HL-60 (cell line): ENCODE measurements at places on chromosomes 2 and 18.
A peak's percentile ranks its signal among the peaks of the same experiment; 100 is the strongest.

DNA sequence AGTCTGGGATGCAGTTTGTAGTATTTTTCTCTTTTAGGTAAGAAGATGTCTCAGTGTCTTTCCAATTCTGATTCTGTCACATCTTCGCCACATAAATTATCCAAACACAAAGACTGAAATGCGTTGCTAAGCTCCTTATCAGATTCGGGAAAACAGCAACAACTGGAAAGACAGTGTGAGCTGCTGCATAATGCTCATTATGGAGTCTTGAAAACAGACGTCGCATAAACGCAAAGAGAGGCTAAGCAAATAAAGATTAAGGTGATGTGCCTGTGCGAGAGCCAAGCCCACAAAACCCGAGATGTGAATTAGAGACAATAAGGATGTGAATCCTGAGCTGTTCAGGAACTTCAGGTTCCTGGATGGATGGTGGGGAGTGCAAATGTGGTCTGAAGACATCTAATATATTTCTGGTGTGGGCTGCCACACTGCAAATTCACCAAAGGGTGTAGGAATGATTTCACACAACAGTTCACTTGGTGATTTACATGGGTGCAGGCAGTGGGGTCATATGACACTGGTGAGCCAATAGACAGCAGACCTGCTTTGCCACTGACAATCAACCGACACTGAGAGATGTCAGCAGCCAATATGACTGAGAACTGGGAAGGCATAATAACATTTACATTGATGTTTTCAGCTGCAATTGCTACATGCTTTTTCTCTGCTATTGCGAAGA is 195.8 kb downstream of the MTX2 start:
- no peak for DNase-seq

GRCh38 chr2:20048488-20049448 is 2.7 kb downstream of the LAPTM4A start:
- no peak for DNase-seq

GRCh38 chr2:223944166-223944702 is 901 bp downstream of the WDFY1 start:
- DNase-seq = no peak

DNA sequence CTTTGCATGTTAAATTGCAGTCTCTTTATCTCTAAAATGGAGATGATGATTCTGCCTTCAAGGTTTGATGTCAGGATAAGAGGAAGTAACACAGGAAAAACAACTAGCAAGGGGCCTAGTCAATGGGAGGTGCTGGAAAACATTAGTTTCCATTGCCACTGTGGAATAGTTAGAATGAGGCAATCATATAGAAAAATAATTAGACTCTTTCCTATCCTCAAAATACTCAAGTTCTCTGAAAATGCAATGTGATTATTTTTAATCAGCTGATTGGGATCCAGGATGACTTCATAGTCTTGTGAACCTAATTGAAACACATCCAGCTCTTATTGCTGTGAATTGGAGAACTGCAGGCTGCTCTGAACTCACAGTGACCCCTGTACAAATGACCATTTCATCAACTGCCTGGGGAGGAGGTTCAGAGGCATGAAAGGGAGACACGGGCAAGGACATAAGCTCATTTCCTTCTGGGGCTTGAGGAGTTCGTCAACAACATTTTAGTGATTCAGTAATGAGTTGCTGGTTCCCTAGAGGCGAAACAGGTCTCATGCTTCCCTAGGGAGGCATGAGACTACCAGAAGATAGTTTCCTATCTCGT is 422.5 kb downstream of the LPIN1 start:
- DNase-seq = no peak

DNA sequence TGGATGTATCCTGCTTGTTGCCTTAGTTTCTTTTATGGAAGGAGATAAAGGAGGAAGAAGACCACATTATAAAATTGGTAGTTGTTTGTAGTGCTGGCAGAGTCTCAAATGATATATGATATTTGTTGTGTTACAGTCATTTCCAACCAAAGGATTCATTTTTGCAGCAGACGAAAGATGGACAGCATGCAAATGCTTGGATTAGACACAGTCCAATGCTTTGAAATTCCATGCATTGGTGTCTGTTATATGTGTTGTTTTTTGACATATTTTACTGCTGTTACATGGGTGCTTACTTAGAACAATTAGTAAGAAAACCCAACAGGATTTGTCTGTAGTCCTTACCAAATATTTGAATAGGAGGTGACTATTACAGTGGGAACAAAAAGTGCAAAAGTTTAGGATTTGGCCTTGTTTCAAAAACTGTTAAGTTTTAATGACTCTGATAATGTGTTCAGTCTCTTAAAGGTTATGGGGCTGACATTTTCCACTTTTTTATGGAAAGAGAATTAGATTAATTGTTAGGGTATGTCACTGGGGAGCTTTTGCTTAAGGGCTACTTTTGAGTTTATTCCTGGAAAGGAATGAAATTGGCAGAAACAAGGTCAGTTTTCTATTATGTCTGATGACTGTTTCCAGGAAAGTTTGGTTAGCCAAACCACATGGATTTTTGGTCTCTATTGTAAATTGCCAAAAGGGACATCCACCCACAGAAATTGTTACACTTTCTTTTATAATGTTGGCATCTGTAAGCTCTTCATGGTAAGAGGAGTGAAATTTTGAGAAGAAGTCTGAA is 229.4 kb upstream of the MMADHC start:
- DNase-seq = no peak

DNA sequence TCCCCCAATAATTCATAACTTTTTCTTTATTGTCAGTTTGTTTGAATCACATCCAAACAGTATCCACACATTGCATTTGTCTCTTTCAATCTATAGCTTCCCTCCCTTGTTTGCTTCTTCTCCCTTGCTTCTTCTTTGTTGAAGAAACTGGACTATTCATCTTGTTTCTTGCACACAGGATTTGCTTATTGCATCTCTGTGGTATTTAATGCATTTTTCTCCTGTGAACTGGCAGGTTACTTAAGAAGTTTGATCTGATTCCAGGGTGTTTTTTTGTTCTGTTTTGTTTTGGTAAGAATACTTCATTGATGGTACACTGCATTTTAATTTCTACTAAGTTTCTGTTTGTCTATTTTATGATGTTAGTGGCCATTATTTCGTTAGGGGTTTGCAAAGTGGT is 166.8 kb downstream of the CAMKMT start:
- no peak for DNase-seq

DNA sequence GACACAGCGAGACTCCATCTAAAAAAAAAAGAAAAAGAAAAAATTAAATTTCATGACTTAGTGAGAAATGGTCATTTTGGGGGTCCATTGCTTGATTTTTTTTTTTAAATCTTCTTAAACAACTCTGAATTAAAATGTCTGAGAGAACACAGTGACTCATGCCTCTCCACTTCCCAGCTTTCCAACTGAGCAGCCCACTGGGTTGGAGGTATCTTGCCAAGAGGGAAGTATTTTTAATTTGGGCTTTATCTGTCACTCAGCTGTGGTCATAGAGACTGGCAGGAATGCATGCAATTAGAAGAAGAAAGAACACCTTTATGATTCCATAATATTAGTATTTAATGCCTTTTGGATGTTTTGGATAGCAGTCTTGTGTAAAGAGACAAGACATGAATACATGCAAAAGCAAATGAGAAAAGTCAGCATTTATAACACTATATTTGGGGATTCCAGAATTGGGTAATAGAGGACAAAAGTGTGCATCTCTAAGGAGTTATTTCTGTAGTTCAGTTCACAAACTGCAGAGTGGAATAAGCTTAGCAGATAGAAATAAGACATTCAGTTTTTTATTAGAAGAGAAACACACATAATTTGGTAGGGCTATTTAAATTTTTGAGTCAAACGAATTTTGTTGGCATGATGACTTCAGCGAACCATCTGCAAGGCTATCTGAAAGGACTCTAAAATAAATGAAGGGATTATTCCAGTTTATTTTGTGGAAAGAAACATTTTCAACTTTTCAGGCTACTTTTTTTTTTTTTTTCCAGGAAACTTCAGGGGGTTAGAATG is 254.8 kb downstream of the TGIF1 start:
- no peak for DNase-seq

DNA sequence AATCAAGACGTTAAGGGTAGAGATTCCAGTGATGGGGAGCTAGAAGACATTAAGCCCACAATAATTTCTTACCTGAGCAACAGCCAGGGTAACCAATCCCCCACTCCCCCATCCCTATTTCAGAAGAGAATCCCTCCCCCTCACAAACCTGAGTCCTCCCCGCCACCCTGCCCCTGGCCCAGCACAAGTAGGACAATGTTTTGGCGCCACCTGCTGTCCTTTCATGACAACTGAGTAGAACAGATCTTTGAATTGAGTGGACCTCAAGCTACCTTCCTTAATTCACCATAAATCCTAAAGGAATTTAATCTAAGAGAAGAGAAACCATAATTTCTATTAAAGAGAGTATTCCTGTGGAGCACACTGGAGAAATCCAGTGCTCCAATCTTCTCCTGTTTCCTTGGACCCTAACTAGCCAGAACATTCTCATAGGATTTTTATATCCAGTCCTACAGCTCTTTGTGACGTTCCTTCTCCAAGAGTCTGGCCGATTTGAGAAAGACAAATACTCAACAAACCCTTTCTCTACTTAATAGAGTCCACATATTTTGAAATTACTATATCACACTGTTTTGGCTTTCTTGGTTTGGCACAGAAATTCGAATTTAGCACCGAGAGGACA is 41.1 kb downstream of the NHEJ1 start:
- DNase-seq = peak; percentile 60

- peak; percentile 19 for DNase-seq
These were observed 947 bp upstream of the ANKRD44 start for GRCh38 chr2:197311421-197312033.

DNA sequence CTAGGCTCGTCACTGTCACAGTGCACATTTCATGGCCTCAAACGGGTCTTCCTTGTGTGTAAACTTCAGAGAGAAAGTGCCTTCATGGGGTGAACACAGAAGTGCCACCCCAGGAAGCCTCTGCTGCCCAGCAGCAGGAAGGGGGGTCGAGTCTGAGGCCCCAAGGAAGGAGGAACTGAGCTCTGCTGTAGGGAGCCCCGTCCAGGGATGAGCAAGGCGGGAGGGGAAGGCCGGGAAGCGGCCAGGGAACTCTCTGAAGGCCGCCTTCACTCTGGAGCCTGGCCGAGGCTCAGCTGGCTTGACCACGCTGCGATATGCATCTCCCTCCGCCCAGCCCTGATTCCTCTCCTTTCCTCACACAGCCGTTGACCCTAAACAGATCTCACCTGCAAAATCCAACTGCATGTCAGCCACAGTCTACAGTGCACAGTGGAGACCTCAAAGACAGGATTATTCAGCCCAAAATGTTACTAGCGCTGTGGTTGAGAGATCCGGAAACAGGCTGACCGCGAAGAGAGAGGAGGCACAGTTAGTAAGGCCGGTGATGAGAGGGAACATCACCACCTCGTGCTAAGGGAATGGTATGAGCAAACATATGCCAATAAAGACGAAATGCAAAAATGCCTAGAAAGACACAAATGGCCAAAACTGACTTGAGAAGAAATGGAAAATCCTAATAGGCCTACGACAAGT is 34.2 kb upstream of the CTDP1 start:
- peak; percentile 97 for DNase-seq

- DNase-seq = peak; percentile 73
These were observed 117.6 kb downstream of the CAMKMT start for GRCh38 chr2:44479127-44479887.

GRCh38 chr2:9282128-9283112 is 75.8 kb downstream of the ASAP2 start:
- DNase-seq = no peak

DNA sequence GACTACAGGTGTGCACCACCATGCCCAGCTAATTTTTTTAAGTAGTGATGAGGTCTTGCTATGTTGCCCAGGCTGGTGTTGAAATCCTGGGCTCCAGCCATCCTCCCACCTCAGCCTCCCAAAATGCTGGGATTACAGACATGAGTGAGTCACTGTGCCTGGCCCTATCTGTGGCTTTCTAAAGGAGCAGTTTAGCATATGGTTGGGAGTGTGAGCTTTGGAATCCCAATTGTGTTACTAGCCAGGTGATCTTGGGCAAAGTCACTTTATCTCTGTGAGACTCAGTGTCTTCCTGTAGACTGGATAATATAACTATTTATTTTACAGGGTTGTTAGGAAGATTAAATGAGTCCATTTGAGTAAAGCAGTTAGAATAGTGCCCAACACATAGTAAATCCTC is 19.8 kb upstream of the SMAD4 start:
- no peak for DNase-seq

GRCh38 chr2:207706936-207707860 is 4.2 kb upstream of the CCNYL1 start:
- no peak for DNase-seq

DNA sequence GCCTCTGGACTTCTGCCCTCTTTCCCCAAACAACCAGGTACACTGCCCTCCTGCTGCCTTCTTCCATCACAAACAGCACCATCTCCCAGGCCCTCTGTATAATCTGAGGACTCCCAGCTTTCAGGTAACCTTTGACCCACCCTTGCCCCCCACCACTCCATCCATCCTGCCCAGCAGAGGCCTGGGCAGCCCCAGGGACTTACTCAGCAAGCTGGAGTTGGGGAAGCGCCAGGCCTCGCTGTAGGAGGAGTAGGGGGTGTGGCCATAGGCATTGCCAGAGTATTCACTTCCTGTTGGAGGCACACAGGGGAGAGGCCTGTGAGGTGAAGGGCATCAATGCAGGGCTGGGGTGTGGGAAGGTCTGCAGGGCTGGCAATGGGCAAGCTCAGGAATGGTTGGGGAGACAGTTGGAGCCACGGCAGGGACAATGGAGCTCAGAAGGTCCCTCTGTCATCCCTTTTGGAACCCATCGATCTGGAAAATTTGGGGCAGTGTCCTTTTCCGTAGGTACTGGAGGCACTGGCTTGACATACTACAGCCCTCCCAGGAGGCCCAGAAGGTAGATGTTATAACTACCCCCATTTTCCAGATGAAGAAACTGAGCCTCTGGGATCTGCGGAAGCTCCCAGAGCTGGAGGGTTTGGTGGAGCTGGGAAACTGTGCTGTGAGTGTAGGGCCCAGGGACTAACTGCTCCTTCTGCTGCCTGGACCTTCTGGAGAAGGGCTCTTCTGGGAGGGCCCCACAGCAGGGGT is 46.3 kb downstream of the PSD4 start:
- DNase-seq = no peak

DNA sequence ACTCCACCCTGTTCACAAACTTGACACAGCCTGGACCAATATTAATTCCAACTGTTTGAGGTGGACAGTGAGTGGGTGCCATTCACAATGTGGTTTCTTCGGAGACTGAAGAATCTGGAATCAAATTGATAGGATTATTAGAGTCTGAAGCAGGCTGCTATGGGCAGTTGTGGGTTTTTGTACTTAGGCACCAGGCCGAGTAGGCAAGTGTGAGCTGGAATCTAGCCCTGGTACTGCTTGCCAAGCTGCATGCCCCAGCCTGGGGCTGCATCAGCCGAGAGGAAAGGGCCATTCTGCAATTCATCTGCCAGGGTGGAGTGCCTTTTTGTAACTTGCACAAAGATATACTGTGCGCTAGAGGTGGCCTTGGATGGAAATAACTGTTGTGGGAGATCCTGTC is 654.7 kb upstream of the FANCL start:
- no peak for DNase-seq

- DNase-seq = no peak
These were observed 37.7 kb downstream of the BCL11A start for GRCh38 chr2:60515721-60516226.

- DNase-seq = peak; percentile 85
These were observed 139.2 kb downstream of the LAMA3 start for GRCh38 chr18:23828426-23828825.

GRCh38 chr2:25664183-25664964 is 9.0 kb downstream of the DTNB start:
- no peak for DNase-seq
